HT1080 (cell line): ENCODE measurements at places on chromosomes 3 and 15. TPM values are rescaled to one million over a fixed set of nuclear protein-coding genes. Genes with fewer than 3 reads are reported as not detected.
A peak's percentile ranks its signal among the peaks of the same experiment; 100 is the strongest.

The P2RY14 gene
- total RNA-seq, result not detected in 2 replicates

The HIGD2B gene
- not detected in 2 replicates for total RNA-seq

The GRIP2 gene
- 0.07 TPM in 1 of 2 replicates, not detected in the other for total RNA-seq

The IL20RB gene
- total RNA-seq, result 1.1 TPM in 2 replicates

The GLT8D1 gene
- total RNA-seq, result 55.2 and 62.3 TPM in 2 replicates

The AADACL2 gene
- not detected in 2 replicates for total RNA-seq

The CERS3 gene
- total RNA-seq, result not detected in 2 replicates

The ATP13A5 gene
- total RNA-seq, result 0.03 TPM in 1 of 2 replicates, not detected in the other

The CCDC9B gene
- 26.0 and 33.4 TPM in 2 replicates for total RNA-seq

The FSTL1 gene
- 134 and 144 TPM in 2 replicates for total RNA-seq

The SLC7A14 gene
- total RNA-seq, result not detected in 2 replicates

The CLEC3B gene
- not detected in 2 replicates for total RNA-seq

GRCh38 chr3:195908694-195909581 is 587 bp upstream of the TNK2 start:
- no peak for DNase-seq

DNA sequence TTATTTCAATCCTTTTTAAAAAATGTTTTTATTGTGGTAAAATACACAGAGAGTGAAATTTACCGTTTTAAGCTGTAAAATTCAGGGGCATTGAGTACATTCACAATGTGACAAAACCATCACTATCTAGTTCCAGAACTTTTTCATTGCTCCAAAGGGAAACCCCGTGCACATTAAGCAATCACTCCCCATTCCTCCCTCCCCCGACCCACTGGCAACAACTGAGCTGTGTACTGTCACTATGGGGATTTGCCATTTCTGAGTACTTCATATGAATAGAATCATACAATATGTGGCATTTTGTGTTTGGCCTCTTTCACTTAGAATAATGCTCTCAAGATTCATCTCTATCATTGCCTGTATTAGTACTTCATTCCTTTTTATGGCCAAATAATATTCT is 45.5 kb upstream of the BOC start:
- DNase-seq, result no peak

DNA sequence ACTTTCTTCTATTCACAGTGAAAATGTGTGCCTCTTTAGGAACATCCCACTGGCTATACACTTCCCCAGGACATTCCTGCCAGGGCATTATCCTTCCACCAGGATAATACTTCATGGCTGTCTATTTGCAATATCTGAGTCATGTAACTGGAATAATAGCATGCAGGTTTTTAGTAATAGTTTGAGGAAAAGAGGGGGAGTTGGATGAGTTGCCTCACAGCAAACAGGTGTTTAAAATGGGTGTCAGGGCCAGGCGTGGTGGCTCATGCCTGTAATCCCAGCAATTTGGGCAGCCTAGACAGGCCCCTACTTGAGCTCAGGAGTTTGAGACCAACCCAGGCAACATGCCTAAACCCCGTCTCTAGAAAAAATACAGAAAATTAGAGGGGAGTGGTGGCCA is 585.9 kb downstream of the DIPK2A start:
- DNase-seq, result no peak

DNA sequence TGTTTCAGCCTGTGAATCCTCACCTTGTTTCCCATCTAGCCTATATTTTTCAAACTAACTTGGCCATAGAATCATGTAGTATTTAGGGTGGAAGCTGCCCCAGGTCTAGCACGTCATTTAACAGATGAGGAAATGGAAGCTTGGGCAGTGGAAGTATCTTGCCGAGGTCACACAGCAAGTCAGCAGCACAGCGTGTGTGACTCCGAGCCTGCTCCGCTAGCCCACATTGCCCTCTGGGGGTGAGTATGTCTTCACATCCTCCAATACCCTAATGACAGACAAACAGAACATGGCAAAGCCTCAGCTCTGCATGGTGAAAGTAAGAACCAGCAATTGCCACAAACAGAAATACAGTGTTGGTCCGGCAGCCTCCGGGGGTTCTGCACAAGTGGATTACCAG is 2.2 kb upstream of the CCR5 start:
- DNase-seq, result peak; percentile 42

- DNase-seq, result peak; percentile 57
These were observed 19.4 kb upstream of the UBE2E2 start for GRCh38 chr3:23183731-23184130.

GRCh38 chr15:43775411-43775965 is 1.3 kb downstream of the ELL3 start:
- DNase-seq, result peak; percentile 64

DNA sequence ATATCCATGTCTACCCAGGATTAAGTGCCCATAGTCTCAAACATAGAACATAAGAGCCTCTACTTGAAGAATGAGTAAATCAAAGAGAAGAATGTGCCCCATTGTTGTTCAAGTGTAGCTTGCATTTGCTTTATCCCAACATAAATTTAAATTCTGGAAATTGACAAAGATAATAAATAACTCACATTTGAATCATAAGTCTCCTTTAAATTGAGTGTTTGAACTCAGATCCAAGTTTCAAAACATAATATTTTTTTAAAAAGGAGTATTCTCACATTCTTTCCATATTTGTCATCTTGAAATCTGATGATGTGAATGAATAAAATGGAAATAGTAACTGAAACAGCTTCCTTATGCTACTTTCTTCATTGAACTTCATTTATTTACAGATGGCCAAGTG is 135.2 kb downstream of the MECOM start:
- peak; percentile 8 for DNase-seq

- no peak for DNase-seq
These were observed 193.2 kb downstream of the GOLGA6L6 start for GRCh38 chr15:20348291-20348899.

DNA sequence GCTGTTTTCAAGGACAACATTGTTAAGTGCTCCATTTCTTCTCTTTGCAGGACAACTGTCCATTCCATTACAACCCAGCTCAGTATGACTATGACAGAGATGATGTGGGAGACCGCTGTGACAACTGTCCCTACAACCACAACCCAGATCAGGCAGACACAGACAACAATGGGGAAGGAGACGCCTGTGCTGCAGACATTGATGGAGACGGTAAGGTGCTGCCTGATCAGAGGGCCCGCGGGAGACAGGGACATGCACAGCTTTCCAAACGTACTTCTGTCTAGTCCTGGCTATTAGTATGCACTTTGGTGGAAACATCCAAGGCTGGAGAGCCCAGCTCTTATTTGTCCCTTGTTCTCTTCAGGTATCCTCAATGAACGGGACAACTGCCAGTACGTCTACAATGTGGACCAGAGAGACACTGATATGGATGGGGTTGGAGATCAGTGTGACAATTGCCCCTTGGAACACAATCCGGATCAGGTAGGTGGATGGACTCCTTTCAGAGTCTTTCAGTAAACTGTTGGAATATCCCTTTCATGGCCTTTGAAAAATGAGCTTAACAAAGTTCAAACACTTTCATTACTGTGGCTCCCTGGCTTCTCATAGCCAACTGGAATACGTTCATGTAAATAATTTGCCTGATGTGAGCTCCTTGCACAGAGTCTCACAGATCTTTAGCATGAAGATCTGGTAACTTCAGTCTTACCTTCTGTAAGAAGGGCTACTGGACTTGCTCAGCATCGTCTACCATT is 10.4 kb downstream of the THBS1 start:
- no peak for DNase-seq

- DNase-seq, result no peak
These were observed 76.1 kb upstream of the ATP11B start for GRCh38 chr3:182717216-182717615.

- DNase-seq, result no peak
These were observed 187.5 kb upstream of the THRB start for GRCh38 chr3:24682141-24682547.

DNA sequence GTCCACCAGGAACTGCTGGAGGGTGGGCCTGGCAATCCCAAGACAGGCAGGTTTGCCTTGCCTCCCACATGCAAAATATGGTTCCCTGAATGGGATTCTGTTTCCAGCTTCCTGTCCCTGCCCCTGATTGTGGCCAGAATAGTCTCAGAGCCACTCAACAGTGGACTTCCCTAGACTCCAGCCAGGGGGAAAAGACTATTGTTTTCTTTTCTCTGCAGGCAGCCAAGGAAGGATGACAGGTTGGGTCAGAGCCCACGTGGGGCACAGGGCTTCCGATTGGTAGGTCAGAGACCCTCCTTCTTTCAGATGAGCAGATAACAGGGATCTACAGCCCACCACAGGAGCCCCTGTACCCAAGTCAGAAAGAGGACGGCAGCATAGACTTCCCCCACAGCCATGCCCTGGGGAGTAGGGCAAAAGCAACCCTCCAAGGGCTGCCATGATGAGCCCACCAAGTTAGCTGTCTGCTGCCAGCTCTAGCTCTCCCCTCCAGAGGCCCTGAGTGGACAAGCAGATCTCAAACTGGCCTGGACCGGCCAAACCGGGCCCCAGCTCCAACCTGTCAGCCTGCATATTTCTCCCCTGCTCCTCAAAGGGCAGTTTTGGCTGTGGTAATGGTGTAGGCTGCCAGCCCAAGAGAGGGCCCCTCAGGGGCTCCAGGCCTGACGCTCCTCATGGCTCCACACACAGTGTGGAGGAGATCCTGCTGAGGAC is 6.4 kb downstream of the TLR9 start:
- peak; percentile 51 for DNase-seq

DNA sequence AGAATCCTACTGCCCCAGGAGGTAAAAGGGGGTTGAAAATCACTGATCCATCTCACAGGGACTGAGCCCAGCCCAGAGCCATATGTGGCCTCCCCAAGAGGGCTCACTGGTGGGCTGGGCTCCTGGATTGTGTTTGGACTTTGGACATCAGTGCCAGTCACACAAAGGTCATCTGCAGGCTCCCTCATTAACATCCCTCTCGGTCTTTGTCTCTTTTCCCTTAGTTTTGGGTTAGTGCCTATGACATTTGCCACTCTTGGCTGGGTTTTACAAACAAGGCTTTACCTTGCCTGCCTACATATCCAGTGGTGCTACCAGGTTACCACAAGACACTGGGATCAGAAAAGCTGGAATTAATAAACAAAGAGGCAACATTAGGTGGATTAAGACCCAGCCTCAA is 27.9 kb downstream of the IFT122 start:
- no peak for DNase-seq

- no peak for DNase-seq
These were observed 2.7 kb downstream of the CSK start for GRCh38 chr15:74784426-74785193.

DNA sequence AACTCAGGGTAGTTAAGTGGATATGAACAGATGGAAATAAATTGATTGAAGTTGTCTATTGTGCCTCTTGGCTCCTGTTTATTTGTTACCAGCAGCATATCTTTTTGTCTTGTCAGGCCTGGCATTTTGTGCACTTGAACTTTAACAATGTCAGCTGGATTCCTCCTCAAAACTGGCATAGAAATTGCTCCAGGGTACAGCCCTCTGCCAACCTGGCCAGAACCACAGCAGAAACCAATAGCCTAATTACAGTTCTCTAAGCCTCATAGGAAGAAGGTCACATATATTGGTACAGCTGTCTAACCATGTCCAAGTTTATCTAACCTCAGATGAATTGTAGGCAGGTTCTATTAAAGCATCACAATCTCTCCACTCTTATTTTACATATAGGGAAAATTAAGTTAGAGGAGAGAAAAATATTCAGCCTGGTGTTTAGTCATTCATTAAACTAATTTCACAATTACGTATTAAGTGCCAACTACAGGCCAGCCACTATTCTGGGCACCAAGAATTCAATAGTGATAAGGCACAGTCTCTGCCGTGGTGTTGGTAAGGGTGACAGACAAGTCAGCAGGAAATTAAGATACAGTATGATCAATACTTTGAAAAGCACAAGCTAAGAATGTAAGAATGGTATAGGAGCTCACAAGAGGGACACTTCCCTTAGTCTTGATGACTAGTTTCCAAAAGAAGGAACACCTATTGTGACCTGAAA is 452.9 kb upstream of the NECTIN3 start:
- DNase-seq, result no peak

DNA sequence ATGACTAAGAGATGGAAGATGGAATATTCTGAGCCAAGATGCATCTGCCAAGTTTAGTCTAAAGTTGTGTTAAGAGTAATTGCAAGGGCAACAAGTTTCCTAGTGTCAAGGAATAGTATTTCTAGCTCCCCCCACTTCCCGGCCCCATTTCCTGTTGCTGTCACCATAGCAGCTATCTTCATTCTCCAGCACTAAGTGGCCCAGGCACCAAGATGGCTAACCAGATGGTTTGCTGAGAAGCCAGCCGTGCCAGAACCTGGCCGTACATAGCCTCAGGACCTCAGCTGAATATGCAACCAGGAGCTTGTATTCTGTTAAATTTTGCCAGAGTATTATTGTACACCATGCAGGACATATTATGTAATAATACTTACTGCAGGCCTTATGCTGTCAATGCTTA is 108.8 kb upstream of the UMPS start:
- DNase-seq, result no peak

DNA sequence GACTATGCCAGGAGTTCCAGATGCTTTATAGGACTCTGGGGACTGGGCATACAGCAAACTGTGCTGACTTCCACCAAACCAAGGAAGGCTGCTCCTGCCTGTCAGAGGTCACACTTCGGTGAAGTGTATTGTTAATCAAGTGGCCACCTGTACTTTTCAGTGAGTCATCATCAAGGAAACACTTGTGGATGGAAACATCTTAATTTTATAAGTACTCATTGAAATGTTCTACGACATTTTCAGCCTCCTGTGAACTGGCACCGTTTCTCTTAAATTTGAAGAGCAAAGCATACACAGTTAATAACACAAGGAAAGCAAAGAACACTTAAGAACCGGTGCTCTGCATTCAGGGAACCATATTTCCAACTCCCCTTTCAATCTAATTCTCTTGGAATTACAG is 801.7 kb upstream of the DPPA4 start:
- no peak for DNase-seq

- no peak for DNase-seq
These were observed 753 bp upstream of the MYO5A start for GRCh38 chr15:52529341-52529924.

DNA sequence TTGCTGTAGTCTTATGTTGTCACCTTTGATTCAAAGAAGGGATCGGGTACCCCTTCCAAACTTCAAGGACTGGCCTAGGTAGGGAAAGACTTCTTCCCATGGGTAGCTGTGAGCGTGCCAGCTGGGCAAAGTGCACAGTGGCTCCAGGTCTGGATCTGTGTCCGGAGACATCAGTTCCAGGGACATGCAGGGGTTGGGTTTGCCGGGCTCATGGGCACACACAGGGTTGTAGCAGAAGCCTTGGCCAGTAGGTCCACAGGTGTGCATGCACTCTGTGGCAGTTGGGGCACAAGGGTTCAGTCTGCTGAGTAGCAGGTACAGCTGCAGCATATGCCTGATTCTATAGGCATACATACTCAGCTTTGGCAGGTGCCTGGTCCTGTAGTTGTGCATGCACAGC is 111.2 kb downstream of the EFHB start:
- no peak for DNase-seq
